ENCODE measurements at places on chromosomes 7 and 10.
A peak's percentile ranks its signal among the peaks of the same experiment; 100 is the strongest.

- peak; percentile 40 for DNase-seq
Measured at GRCh38 chr7:5638994-5639393, 142.5 kb downstream of the RNF216 start.

GRCh38 chr7:128360359-128360678 lies 1.2 kb downstream of the PRRT4 start:
- DNase-seq, result no peak

DNA sequence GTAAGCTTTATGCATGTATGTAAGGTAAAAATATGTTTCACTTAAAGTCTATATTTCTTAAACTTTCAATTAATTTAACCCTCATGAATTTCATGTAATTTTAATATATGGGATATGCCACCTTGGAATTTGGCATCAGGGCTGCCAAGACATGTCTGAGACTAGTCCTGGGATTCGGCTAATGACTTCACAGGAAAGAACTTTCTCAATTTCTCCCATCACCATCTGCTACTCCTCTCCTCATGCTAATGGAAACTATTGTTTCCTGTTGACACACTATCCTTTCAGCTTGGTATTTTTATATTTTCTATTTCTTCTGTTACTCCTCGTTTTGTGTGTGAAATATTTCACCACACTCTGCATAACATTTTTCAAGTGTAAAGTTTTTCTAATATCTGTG lies 205.9 kb downstream of the ARL4A start:
- DNase-seq, result no peak

DNA sequence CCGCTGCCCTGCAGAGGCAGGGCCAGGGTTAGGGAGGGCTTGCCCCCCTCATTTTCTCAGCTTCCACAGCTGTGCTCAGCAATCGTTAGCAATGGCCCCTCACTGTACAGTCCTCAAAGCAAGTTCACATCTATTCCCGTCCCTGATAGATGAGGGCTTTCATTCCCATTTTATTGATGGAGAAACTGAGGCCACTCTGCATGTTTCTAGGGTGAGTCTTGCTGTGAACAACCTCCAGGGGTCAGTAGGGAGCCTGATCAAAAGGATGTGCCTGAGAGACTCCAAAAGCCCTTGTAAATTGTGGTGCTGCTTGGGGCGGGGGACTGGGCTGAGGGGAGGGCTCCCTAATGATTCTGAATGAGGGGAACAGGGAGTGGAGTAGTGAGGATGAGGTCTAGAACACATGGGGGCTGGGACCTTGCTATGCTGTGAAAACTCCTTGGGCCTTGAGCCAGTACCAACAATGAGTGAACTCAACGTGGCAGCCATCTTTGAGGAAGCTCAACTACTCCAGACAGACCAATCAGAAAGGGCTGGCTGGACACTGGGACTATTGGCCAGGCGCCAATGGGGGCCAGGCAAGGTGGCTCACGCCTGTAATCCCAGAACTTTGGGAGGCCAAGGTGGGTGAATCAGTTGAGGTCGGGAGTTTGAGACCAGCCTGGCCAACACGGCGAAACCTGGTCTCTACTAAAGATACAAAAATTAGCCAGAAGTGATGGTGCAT lies 6.7 kb upstream of the GRIFIN start:
- DNase-seq, result no peak

GRCh38 chr10:104779701-104780100 lies 138.6 kb downstream of the SORCS3 start:
- no peak for DNase-seq

GRCh38 chr10:17805921-17806577 lies 3.1 kb upstream of the MRC1 start:
- no peak for DNase-seq

DNA sequence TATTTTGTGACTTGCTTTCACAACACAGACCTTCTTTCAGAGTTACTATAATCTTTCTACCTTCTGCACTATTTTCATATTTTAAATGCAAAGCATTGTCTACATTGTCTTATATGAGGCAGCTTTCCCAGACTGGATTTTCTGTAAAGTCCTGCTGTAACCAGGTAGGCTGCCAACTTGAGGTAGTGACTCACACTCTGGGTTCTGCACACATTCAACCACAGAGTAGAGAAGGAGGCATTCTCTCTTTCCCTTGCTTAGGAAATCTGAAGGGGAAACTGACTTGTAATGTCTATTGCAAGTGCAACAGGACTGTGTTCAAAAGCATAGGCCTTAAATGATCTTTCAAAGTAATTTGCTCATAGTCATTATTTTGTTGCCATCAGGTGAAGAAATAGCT lies 461.4 kb downstream of the GRM8 start:
- DNase-seq, result no peak

DNA sequence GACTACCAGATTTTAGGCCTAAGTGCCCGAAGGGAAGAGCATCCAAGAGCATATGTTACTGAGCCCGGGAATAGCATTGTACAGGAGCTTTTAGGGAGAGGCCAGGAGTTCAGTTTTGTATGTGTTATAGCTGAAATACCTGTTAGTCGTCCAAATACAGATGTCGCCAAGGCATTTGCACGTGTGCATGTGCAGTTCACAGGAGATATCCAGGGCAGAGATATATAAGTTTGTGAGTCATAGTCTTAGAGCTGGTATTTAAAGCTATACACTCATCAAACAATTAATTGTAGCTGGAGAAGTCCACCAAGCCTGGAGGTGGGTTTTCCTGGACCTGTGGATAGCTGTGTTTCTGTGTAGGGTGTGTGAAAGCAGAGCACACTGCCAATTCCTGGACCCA lies 394.0 kb upstream of the FZD8 start:
- DNase-seq, result no peak

- DNase-seq, result peak; percentile 73
Measured at GRCh38 chr7:51009716-51010496, 227.2 kb upstream of the GRB10 start.

GRCh38 chr7:134811765-134812164 lies 32.3 kb downstream of the CALD1 start:
- peak; percentile 95 for DNase-seq

DNA sequence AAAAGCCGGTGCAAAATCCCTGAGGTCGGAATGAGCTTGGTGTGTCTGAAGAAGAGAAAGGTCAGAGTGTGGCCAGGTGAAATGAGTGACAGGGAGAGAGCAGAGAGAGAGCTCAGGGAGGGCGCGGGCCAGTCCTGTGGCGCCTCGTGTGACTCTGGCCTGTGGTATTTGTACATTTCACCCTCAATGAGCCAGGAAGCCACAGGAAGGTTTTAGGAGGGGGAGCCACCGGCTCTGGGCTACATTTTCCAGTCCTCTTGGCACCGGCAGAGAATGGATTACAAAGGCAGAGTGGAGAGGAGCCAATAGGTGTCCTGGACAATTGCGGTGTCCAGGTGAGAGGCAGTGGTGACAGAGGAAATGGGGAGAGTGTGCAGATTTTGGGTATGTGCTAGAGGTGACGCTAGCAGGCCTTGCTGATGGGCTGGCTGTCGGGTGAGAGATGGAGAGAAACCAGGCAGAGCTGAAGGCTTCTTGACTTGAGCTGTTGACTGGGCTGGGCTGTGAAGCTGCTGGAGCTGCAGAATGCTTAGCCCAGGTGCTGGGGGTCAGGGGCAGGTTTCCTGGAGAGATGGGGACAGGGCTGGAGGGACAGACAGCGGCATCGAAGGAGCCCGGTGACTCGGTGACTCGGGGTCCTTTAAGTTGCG lies 38.1 kb downstream of the COL13A1 start:
- peak; percentile 49 for DNase-seq

DNA sequence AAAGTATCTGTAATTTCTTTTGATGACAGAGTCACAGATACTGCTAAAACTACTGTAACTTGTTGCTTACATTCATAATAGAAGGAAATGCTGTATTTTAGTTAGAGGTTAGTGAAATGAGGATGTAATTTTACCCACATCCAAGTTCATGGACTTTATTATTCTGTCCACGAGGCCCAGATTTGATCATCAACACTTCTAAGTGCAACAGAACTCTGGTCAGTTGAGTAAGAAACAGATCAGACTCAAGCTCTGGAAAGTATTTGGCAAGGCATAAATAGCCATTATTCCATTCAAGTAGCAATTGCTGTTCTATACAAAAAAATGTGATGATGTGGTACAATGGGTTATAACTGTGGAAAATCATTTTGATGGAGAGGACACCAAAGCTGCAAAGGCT lies 22.3 kb downstream of the ACADSB start:
- no peak for DNase-seq

- DNase-seq, result peak; percentile 30
Measured at GRCh38 chr10:14554491-14555205, 220.0 kb downstream of the FAM107B start.

- no peak for DNase-seq
Measured at GRCh38 chr10:133096616-133097269, 9.0 kb downstream of the ADGRA1 start.

DNA sequence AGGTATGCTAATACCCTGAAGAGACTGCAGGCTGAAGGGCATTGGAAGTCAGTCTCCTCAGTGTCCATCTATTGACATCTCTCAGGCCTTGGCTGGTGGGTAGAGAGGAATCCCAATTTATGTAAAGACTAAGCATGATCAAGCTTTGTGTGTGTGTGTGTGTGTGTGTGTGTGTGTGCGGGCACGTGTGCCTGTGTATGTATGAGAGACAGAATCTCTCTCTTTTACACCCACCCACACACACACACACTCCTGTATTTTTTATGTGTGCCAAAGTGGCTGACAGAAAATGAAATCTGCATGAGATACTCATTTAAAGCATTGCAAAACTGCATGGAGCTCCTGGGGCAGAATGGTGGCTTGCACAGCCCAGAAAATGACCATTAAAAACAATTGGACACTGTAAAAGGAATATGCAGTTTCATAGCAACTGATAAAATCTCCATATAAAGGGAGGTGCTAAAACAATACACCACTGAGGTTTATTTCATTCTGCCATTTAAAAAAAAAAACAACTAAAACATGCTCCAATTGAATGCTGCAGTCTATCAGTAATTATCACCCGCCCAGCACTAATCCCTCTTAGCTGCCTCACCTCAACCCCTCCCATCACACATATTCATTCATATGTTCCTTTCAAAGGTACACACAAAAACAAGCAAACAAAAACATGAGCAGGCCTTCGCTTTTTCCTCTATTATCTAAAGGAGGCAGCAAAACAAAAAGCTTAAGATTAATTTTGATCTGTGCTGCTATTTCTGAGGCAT lies 385.0 kb downstream of the KCNMA1 start:
- no peak for DNase-seq

DNA sequence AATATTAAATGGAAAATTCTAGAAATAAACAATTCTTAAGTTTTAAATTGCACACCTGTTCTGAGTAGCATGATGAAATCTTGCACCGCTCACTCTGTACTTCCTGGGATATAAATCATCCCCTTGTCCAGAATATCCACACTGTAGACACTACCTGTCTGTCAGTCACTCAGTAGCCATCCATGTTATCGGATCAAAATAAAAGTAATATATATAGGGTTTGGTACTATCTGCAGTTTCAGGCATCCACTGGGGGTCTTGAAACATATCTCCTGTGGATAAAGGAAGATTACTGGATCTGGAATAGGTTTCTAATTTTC lies 6.8 kb downstream of the TECTB start:
- no peak for DNase-seq

DNA sequence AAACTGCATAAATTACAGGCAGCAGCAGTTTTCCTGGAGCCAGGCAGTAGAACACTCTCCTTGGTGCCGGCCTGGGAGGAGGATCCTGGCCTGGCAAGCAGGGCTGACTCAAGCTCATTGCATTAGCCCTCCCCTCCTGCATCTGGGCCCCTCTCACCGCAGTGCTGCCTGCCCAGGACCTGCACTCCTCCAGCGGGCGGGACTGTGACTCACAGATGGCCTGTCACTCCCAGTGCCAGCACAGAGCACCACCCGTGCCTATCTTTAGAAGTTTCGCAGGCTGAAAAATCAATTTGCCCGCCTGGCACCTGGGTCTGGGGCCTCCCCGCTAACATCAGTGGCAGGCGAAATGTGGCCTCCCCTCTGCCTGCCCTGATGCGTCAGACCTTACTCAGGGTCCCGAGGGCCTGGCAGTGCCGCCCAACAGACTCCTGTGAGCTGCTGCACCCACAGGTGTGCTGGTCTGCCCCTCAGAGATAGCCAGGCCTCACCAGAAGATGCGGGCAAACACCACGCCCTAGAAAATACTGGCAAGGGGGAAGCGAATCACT lies 123.8 kb downstream of the KCNMA1 start:
- DNase-seq, result peak; percentile 67

GRCh38 chr10:101029520-101030295 lies 1.2 kb downstream of the PDZD7 start:
- no peak for DNase-seq

GRCh38 chr7:107725138-107725740 lies 18.7 kb upstream of the CBLL1 start:
- peak; percentile 72 for DNase-seq

- no peak for DNase-seq
Measured at GRCh38 chr7:44329081-44329480, 3.7 kb upstream of the CAMK2B start.

GRCh38 chr7:142384493-142384922 lies 126.7 kb upstream of the PRSS58 start:
- DNase-seq, result peak; percentile 86

DNA sequence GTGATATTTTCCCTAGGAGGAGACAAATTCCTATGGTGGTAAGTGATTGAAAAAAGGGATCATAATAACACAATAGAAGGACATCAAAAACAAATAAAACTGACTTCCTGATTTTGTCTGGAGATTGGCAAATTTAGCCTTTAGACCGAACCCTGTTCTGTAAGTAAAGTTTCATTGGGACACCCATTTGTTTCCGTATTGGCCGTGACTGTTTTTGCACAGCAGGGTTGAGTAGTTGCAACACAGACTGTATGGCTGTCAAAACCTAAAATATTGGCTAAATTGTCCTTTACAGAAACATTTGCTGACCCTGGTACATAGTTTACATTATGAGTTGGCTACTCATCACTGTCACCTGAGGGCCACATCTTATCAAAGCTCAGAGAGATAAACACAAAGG lies 168.6 kb downstream of the PRKCQ start:
- no peak for DNase-seq

- DNase-seq, result peak; percentile 24
Measured at GRCh38 chr7:7731732-7732131, 13.3 kb upstream of the RPA3 start.

DNA sequence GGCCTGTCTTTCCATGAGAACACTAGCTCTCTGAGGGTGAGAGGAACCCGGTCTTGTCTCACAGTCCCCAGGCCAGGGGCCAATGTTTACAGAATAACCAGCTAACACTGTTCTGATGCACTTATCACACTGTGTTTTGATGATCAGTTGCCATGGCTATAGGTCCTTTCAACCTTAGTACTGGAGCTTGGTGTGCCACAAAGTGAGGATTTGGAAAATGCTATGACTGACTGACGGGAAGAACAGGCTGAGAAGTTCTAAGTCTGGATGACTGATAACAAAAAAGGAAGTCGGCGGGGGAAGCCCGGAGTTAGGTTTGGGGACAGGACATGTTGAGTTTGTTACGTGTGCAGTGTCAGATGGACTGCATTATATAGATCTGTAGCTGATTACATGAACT lies 141.8 kb downstream of the CTTNBP2 start:
- no peak for DNase-seq

GRCh38 chr10:21675157-21675796 lies 141.2 kb downstream of the MLLT10 start:
- peak; percentile 36 for DNase-seq

GRCh38 chr10:92829786-92830377 lies 18.4 kb upstream of the EXOC6 start:
- DNase-seq, result no peak
